Smooth muscle cell of the pulmonary artery (primary cell): ENCODE measurements at places on chromosomes 16 and 17. TPM values are rescaled to one million over a fixed set of nuclear protein-coding genes. Genes with fewer than 3 reads are reported as not detected.

The GLP2R gene
- not detected in 2 replicates for total RNA-seq

The NPTX1 gene
- 7.7 and 8.0 TPM in 2 replicates for total RNA-seq

The ACADVL gene
- 253 and 331 TPM in 2 replicates for total RNA-seq

The KRT36 gene
- total RNA-seq: not detected in 2 replicates
